Ascending aorta (tissue), 2 donors: ENCODE measurements at places on chromosomes 7 and 10. TPM values are rescaled to one million over a fixed set of nuclear protein-coding genes. Genes with fewer than 3 reads are reported as not detected.

DNA sequence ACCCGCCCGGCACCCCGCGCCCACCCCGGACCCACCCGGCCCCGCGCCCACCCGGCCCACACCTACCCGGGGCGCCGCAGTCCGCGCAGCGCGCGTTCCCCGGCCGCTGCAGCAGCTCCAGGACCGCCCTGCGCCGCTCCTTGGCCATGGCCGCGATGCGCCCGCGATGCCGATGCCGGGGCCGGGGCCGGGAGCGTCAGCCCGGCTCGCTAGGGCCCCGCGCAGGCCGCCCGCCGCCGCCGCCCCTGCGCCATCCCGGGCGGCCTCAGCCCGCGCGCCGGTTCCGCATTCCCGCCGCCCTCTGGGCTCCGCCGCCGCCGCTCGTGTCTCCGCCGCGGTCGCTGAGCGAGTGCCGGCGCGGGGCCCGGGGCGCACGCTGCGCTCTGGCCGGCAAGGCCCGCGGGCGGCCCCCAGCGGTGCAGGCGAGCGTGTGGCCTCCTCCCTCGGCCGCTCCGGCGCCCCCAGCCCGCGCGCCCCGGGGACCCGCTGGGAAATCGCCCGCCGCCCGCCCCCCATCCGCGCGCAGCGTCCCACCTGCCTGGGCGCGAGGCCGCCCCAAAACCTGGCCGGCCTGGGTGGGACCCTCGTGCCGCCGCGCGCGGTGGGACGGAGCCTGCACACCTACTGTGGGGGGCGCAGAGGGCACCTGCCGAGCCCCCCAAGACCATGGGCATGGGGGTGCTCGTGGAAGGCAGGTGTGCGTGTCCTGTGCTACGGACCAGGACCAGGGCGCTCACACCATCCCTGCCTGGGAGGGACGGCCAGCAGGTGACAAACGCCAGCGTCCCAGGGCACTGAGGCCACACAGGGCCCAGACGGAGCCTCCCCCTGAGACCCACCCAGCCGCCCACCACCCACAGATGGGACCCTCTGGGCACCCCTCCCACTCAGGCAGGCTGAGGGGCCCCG lies at the start of gene ADAP1:
ADAP1 (minus strand) TSS at position 351 of the 909 bp plus-strand sequence; CDS start at position 148, 203 bp downstream.
- DNase-seq: no peak
- peak within 1 kb of the TSS; percentile 91 for H3K4me3 ChIP-seq
- H3K27me3 ChIP-seq: no peaks in the 10 kb centered on the region
- peaks cover 4% of the 10 kb centered on the region for H3K4me1 ChIP-seq

DNA sequence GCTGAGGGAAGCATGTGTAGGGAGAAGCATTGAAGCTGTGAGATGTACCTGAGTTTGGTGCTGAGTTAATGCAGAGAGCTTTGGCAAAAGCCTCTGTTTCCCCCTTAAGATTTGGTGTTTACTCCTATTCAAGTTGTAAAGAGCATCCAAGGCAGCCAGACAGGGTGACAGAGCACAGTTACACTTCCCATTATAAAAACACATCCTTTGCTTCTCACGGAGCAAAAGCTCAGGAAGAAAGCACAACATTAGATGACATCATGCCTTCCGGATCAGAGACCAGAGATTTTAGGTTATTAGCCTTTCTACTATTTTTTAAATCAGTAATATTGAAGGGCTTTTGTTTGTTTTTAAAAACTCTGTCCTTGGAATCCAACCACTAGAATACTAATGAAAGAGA lies 182.9 kb downstream of the DOCK4 start:
- DNase-seq: no peak
- no peak overlapping the region for H3K4me3 ChIP-seq
- peaks cover 6% of the 10 kb centered on the region for H3K4me1 ChIP-seq
- H3K27ac ChIP-seq: no peak overlapping the region
- no peaks in the 10 kb centered on the region for H3K36me3 ChIP-seq

DNA sequence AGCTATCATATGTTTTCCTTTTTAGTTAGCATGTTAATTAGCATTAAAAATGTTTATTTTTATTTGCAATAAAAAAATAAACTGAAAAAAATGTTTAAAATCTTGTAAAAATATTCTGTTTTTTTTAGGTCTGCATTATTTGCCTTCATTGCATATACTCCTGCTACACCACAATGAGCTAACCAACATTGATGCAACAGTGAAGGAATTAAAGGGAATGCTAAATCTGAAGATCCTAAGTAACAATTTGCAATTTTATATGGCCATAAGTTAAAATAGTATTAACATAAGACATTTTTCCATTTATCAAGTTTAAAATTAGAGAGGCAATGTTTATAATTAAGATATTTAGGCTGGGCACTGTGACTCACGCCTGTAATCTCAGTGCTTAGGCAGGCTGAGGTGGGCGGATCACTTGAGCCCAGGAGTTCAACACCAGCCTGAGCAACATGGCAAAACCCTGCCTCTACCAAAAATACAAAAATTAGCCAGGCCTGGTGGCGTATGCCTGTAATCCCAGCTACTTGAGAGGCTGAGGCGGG lies 32.2 kb downstream of the LRRC72 start:
- H3K27me3 ChIP-seq: no peaks in the 10 kb centered on the region
- H3K4me1 ChIP-seq: no peaks in the 10 kb centered on the region
- H3K4me3 ChIP-seq: no peak overlapping the region
- no peak overlapping the region for H3K27ac ChIP-seq
- no peak for DNase-seq

GRCh38 chr7:48042216-48042615 lies 6.9 kb downstream of the C7orf57 start:
- H3K27ac ChIP-seq: no peak overlapping the region
- no peaks in the 10 kb centered on the region for H3K36me3 ChIP-seq
- H3K4me1 ChIP-seq: no peaks in the 10 kb centered on the region
- no peaks in the 10 kb centered on the region for H3K27me3 ChIP-seq
- no peak overlapping the region for H3K4me3 ChIP-seq

DNA sequence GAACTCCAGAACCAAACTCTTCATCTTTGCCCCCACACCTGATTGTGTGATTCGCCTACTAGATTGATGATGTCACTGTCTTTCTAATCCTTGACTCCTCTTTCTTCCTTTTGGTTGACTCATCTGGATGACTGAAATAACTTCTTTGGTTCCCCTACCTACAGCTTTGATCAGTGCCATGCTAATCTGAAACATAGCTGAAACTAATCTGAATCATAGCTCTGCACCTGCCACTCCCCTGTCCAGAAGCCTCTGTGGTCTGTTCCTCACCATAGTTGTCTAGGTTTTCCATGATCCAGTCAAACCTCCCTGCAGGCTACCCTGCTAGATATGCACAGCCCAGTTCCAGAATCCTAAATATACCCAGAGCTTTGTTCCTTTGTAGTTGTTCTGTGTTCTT lies 51.9 kb downstream of the ZNF365 start:
- no peak overlapping the region for H3K4me3 ChIP-seq
- no peaks in the 10 kb centered on the region for H3K4me1 ChIP-seq
- H3K27me3 ChIP-seq: no peaks in the 10 kb centered on the region
- no peak overlapping the region for H3K27ac ChIP-seq
- DNase-seq: no peak

GDF2 gene
- 0.21 TPM for total RNA-seq

C7orf57 gene
- total RNA-seq: not detected

SPDYE2 gene
- total RNA-seq: not detected

FAM237B gene
- total RNA-seq: not detected

TFEC gene
- 1.3 TPM for total RNA-seq

CDC14C gene
- total RNA-seq: not detected

CRYGN gene
- not detected for total RNA-seq
